Hepatic stellate cell (primary cell): ENCODE measurements at places on chromosomes 5 and 9.

- no peak for DNase-seq
Observed at GRCh38 chr9:90343991-90344390, 298.6 kb downstream of the DIRAS2 start.

DNA sequence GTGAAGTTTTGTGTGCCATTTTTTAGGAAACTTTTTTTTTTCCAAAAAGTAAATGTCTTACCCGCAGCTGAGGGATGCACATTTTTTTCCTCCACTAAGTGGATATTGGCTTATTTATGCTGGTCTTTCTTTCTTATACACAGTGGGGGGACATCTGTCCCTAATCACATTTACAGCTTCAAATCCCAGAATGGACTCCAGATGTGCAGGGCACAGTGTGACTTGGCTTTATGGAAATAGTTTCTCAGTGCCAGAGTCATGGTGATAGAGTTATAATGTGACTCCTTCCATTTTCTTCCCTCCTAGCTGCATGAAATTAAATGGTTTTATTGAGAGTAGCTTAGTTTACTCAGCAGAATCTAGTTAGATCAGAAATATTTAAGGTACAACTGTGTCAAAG, 66.5 kb downstream of the SV2C start:
- DNase-seq = no peak

GRCh38 chr5:139038613-139039305, 159.4 kb downstream of the SIL1 start:
- no peak for DNase-seq

DNA sequence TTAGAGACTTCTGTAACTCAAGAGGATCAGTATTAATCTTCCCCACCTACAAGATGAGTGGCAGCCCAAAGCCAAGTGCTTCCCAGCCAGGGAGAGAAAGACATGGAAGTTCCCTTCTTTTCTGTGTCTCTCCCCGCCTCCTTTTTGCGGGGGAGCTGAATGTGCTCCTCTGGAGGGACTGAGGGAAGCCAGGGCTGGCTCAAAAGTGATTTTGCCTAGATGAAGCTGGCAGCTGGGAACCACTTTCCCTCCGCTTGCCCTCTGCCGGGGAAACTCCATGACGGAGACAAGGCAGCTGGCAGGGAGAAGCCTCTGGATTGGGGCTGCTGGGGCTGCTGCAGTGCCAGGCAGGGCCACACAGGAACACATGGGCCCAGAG, 24.4 kb downstream of the EGR1 start:
- no peak for DNase-seq

DNA sequence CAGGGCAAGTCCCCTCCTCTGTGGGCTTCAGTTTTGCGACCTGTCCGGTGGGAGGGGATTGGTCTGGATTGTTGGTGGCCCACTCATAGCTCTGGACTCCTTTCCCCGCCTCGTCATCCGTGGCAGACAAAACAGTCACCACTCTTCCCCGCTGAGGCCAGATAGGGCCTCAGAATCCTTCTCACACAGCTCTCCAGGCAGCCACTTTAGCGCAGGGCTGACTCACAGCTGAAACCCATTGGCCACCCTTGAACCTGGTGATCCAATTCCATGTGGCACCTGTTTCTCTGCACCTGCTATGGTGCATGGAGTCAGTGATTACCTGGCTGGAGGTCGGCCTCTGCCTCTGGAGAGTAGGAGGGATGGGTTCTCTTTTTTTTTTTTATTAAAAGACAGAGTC, 15.8 kb upstream of the CACFD1 start:
- peak; percentile 47 for DNase-seq

GRCh38 chr5:157267025-157267424, 1.1 kb downstream of the CYFIP2 start:
- DNase-seq = no peak

GRCh38 chr9:81445331-81445921, 243.9 kb downstream of the TLE1 start:
- no peak for DNase-seq

GRCh38 chr5:159240301-159240870, 22.7 kb upstream of the UBLCP1 start:
- no peak for DNase-seq

GRCh38 chr5:34608859-34609648, 47.1 kb upstream of the RAI14 start:
- peak; percentile 71 for DNase-seq

DNA sequence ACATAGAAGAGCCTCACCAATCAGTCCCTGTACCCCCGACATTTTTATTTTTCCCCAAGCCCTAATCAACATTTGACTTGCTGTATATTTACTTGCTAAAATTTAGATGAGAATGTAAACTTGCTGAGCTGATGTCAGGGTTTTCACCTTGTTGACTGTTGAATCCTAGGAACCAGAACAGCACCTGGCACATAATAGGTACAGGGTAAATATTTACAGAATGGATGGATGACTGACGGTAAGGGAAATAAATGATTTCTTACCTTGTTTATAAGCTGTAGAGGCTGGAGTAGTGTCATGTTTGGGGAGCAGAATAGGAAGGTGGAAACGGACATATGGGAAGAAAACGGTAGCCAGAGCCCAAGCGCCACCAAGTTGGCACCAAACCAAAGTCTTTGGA, 107.0 kb upstream of the NUDT12 start:
- DNase-seq = no peak

GRCh38 chr9:18829873-18830272, 203.1 kb downstream of the SAXO1 start:
- DNase-seq = no peak

GRCh38 chr5:124745928-124746915, at the start of gene ZNF608:
Gene ZNF608, minus strand, starts transcription at chr5:124746639. Its CDS starts 1,650 bp downstream, at chr5:124744989.
- no peak for DNase-seq

DNA sequence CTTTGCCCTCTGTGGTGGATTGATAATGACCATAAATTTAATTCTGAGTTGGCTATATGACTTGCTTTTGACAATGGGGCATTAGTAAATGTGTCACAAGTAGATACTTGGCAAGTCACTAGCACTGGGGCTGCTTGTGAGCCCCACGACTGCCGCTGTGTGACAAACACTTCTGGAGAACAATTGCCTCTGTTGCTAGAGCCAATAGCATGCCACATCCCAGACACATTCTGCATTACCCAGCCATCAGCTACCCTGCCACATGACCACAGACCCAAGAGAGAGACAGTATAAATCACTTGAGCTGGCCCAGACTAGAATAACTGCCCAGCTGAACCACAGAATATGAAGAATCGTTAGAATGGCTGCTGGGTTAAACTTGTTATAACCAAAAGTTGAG, 753.2 kb upstream of the DMAC1 start:
- no peak for DNase-seq

- DNase-seq = no peak
Observed at GRCh38 chr5:78367318-78367991, 7.0 kb downstream of the SCAMP1 start.

- no peak for DNase-seq
Observed at GRCh38 chr5:61614606-61615005, 282.5 kb downstream of the ZSWIM6 start.
